ENCODE measurements at places on chromosomes 2 and 18. TPM values are rescaled to one million over a fixed set of nuclear protein-coding genes. Genes with fewer than 3 reads are reported as not detected.

DNA sequence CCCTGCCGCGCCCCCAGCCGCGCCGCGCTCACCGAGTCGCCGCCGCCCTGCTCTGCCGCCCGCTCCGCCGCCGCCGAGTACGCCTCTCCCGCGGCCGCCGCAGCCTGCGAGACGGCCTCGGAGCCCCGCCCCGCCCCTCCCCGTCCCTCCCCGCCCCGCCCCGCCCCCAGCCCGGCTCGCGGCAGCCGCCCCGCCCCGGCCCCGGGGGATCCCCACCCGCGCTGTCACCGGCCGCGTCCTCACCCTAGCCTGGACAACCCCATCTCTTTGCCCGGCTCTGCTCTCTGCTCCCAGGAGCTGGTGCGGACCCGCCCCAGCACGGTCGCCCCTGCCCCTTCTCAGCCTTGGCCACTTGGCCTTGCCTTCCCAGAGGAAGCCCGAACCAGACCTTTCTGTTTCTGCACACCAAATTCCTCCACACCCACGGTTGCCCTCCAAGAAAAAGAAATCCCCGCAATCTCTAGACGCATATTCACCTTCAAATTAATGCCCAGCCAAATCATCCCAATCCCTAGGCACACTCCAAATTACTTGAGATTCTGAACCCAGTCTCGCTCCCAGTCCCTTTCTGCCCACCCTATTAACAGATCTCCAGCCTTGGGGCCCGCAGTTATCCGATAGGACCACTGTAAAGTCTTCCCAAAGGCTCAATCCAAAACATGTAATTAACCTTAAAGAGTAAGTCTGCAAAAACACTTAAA lies at the start of gene CYRIA:
Gene CYRIA (minus strand): TSS at position 87 of the 701 bp plus-strand sequence. CDS start 77,715 bp downstream, outside the sequence.
- DNase-seq: peak; percentile 21

DNA sequence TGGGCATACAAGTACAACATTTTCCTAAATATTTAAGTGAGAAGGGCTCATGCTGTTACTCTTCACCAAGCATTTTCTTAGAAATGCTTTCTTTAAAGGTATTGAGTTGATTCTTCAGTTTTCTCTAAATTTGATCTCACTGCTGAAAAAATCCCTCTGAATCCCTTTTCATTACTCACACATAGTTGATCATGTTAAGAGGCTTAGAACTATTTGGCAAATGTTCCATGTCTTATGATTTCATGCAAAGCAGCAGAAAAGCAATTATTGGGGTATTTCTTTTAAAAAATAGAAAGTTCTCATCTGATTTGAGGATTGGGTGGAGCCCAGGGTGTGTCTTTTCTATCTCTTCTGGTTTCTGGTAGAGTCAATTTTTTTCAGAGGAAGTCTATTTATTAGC lies 1079.8 kb upstream of the ZEB2 start:
- no peak for DNase-seq

DIPK1C gene
- total RNA-seq: not detected

DNA sequence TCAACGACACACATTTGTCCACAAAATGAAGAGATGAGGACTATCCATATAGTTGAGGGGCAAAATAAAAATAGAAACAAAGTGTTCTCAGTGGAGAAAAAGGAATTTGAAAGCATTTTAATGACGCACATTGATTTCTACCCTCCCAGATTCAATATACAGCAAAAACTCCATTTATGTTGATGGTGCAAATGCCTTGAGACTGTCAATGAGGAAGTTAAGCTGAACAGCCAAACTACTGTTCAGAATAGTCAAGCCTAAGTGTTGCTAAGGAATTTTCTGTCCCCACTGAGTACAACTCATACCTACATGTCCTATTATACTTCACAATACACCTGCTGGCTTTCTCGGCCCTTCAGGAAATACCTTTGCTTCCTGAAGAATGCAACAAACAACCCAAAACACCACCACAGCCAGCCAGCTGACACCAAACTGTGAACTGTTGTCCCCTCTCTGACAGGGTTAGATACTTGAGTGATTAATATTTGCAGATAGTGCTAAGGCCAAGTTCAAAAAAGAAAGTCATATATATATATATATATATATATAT lies 27.8 kb upstream of the DARS1 start:
- DNase-seq: no peak

GRCh38 chr2:50955081-50955480 lies 76.9 kb downstream of the NRXN1 start:
- DNase-seq: no peak

GPR35 gene
- total RNA-seq: 7.1 TPM

FLACC1 gene
- total RNA-seq: 4.8 TPM

DNA sequence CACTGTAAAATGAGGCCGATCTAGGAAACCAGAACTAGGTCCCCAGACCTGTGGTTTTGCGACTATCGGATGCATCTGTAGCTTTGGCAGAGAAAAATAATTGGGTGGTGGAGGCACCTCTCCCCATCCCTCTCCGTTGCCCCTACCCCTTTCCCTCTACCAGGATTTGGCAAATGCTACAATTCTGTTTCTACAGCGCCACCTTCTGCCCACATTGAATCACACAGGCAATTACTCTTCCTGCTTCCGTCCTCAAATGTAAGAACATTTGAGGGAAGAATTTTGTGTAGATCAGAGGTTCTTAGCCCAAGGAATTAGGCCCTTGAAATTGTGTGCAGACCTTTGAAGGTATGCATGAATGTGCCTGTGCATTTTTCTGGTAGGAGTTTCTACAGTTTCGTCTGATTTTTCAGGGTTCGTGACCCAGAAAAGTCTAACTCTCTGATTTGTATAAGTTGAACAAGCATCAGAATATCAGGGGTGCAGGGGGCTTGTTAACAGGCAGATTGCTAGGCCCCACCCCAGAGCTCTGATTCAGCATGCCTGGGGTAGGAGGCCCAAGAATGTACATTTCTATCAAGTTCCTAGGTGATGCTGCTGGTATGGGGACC lies 11.2 kb downstream of the ATP6V1B1 start:
- DNase-seq: peak; percentile 47

DNA sequence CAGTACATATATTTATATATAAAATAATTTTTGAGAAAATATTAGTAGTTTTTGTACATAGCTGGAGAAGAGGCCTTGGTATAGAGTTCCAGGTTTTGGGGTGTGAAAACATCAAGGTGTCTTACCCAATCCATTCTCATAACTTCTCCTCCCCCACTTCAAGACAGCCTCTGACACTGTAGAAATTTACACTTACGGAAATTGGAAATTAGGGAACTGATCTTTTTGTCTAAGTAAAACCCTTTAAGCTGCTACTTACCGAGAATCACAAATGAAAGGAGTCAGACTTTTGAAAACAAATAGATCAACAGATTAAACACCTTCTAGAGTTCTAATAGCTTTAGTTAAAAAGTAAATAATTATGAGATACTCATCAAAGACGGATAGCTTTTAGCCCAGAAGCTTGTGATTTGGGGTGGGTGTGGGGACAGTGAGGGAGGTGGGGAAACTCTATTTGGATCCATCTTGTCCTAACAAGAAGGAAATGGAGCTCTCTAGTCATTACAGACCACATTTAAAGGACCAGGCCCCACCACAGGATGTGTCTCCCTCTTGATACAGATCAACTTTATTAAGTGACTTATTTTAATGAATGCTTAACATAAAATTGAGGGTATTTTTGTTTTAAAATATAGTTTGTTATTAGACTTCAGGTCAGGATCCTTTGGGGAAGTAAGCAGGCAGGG lies 11.1 kb upstream of the FBXO11 start:
- no peak for DNase-seq

GRCh38 chr2:23486684-23487075 lies 101.7 kb downstream of the KLHL29 start:
- no peak for DNase-seq

DNA sequence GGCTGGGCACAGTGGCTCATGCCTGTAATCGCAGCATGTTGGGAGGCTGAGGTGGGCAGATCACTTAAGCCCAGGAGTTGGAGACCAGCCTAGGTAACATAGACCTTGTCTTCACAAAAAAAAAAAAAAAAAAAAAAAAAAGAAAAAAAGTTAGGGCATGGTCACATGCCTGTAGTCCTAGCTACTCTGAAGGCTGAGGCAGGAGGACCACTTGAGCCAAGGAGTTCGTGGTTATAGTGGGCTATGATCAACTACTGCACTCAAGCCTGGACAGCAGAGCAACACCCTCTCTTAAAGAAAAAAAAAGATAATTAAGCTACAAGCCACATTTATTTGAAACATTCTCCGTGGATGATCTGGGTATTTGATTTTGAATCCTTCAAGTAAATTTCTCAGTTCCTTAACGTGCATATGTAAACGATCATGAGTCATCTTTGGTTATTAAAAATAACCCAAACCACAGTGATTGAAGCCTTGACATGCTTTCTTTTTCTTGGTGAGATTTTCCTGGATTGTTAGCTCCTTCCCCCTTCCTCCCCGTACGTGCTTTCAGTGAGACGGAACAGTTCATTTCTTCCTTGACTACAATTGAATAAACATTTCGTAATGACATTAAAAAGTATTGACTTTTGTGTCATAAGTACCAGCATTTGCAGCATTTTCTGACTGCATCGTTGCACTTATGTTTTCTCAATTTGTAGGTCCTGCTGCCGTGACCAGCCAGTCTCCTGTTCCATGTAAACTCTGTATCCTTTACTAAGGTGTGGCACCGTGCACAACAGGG lies 20.3 kb downstream of the RMC1 start:
- no peak for DNase-seq

COBLL1 gene
- not detected for total RNA-seq

LYPD6 gene
- not detected for total RNA-seq

GRCh38 chr2:205959521-205959920 lies 126.5 kb downstream of the INO80D start:
- no peak for DNase-seq

- DNase-seq: no peak
These were observed 200.1 kb downstream of the SMAD7 start for GRCh38 chr18:48750485-48751175.

VIL1 gene
- 0.20 TPM for total RNA-seq

- DNase-seq: no peak
These were observed 99.8 kb downstream of the CAPN13 start for GRCh38 chr2:30707304-30707903.

GRCh38 chr18:64103986-64104385 lies 44.9 kb downstream of the LINC00305 start:
- DNase-seq: no peak

CCDC85A gene
- total RNA-seq: not detected

TUBA4A gene
- total RNA-seq: 183 TPM

DNA sequence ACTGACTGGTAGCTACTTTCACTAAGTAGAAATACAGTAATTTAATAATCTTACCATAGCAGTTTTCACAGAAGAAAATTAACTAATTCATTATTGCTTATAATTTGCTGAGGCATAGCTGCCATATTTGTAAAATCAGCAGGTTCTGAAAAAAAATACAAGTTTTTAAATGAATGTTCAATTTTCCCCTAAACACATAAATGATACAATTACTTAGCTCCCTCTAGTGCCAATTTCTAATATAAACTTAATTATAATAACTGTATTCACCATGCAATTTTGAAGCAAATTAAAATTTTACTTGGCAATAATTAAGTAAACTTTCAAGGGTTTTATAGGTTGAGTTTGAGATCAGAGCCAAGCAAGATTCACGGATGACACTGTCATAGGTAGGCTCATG lies 1321.6 kb upstream of the ACVR2A start:
- DNase-seq: no peak
